ENCODE measurements at places on chromosomes 11 and 22.

DNA sequence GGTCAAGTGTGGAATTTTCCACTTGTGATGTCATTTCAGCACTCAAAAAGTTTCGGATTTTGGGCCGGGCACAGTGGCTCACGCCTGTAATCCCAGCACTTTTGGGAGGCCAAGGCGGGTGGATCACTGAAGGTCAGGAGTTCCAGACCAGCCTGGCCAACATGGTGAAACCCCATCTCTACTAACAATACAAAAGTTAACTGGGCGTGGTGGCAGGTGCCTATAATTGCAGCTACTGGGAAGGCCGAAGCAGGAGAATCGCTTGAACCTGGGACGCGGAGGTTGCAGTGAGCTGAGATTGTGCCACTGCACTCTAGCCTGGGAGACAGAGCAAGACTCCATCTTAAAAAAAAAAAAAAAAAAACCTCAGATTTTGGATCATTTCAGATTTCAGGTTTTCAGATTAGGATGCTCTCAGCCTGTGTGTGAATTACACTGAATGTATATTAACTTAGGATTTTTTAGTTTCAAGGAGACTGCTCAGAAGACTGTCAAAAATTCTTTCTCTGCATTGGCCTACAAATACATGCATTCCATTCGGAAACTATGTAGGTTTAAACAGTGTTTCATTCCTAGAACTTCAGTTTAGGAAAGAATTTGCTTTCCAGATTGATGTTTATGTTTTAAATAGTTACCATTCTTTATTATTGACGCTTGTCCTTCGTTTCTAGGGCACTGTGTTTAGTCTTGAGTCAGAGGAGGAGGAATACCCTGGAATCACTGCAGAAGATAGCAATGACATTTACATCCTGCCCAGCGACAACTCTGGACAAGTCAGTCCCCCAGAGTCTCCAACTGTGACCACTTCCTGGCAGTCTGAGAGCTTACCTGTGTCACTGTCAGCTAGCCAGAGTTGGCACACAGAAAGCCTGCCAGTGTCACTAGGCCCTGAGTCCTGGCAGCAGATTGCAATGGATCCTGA, 48.0 kb downstream of the BID start:
- DNase-seq, result peak; percentile 10

DNA sequence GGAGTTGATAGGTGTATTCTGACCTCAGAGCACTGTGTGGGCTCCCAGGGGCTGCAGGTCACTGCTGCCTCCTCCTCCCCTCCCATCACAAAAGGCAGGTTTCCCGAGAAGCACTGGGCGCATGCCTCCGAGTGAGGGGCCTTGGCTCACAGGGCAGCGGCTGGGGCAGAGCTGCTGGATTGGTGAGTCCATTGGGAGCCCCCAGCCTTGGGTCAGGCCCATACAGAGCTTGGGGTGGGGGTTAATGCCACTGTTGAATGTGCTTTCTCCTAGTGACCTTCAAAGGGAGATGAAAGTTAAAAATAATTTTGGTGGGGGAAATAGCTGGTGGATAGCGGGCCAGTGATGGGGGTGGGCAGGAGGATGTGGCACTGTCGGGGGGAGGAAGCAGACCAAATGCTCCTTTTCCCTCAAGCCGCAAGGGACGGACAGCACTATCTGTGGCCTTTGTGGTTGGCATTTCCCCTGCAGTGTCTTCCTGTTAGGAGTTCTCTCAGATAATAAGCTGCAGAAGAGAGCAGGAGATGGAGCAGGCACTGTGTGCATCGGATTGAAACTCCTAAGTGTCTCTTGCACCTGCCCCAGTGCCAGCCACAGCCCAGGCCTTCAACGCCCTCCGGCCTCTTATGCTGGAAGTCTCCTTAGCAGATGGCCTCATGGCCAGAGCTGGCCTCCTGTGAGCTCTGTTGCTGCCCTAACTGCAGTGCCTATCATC, 3.2 kb downstream of the TUBA8 start:
- DNase-seq, result no peak

DNA sequence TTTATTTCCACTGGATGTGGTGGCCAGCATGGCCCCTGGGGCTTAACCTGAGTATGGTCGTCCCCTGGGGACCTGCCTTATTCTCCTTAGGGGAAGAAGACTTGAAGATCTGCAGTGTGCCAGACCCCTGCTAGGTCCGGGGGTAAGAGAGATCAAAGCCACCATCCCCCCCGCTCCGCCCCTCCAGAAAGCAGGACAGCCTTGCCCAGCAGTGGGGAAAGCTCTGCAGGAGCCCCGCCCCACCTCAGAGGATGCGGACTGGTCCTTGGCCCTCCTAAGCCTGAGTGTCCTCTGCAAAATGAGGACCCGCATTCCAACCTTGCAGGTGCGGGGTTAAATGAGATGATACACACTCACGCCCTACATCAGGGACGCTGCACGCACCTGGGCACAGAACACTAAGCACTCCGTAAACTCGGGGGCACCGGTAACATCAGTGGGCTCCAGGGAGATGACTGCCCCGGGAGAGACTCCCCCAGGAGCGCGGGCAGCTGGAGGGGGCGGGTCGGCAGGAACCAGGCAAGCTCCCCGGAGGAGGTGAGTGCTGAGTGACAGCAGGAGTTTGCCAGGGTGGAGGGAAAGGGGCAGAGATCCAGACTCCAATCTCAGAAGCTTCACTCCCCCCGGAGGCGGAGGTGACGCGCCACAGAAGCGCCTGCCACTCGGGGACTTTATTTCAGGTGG, 564 bp upstream of the ANO1 start:
- DNase-seq, result no peak

DNA sequence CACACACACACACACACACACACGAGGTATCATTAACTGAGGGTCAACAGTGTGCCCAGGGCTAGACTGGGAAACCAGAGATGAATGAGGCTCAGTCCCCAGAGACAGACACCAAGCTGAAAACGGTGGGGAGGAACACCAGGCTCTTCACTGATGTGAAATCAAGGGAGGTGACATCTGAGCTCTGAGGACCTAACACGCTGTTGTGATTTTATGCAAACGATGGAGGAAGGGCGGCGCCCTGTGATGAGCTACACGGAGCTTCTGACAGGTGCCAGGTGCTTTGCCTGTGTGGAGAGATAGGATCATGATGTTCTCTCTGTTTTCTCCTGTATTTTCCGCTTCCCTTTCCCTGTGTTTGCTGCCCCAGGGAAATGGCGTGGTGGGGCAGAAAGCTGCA, 6.5 kb upstream of the CYB5R3 start:
- DNase-seq, result no peak

DNA sequence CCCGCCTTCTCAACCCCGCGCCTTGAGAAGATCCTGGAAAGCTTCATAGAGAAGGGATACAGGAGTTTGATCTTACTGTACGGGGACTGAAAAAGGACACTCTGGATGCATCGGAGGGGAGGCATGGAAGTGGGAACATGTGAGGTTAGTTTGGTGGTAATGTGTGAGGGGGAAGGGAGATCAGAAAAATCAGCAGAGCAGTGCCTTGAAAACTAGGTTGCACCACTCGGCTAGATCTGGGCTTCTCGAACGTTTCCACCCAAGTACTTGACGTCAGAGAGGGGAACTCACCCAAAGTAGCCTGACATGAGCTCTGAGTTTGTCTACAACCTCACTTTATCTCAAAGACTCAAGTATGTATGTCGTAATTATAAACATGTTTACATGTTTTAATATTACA, 14.5 kb downstream of the USP35 start:
- no peak for DNase-seq

GRCh38 chr11:17810041-17810440, 75.5 kb downstream of the KCNC1 start:
- DNase-seq, result no peak

DNA sequence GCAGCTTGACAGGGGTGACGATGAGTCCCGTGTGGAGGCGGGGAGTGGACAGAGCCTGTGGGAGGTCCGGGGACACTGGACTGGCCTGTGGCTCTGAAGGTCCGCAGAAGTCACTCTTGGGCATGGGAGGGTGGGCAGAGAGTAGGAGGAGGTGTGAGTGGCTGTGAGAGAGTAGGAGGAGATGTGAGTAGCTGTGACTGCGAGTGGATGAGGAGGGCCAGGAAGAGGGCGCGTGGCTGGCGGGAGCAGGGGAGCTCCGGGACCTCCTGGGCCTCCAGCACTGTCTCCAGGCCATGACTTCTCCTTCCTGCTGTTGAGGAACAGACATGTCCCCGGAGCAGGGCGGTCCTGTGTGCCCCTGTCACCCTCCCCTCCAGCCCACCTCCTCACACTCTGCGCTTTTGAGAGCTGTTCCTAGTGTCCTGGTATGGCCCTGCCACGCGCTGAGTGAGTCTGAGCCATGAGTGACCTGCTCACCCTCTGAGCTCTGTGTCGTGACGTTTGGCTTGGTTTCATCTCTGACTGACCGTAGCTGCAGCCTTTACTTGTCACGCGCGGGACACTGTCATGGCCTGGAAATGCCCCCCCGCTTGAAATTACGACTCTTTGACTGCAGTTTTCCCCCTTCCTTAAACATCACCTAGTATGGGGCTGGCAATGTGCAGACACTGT, 391.5 kb downstream of the TBC1D22A start:
- no peak for DNase-seq

DNA sequence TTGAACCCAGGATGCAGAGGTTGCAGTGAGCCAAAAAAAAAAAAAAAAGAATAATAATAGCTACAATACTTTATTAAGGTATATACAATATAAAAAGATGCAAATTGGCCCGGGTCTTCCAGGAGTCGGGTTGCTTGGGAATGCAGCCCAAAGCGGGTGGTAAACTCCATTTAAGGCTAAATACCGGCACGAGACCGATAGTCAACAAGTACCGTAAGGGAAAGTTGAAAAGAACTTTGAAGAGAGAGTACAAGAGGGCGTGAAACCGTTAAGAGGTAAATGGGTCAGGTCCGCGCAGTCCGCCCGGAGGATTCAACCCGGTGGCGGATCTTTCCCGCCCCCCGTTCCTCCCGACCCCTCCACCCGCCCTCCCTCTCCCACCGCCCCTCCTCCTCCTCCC, 143.3 kb downstream of the DLG2 start:
- DNase-seq, result no peak

DNA sequence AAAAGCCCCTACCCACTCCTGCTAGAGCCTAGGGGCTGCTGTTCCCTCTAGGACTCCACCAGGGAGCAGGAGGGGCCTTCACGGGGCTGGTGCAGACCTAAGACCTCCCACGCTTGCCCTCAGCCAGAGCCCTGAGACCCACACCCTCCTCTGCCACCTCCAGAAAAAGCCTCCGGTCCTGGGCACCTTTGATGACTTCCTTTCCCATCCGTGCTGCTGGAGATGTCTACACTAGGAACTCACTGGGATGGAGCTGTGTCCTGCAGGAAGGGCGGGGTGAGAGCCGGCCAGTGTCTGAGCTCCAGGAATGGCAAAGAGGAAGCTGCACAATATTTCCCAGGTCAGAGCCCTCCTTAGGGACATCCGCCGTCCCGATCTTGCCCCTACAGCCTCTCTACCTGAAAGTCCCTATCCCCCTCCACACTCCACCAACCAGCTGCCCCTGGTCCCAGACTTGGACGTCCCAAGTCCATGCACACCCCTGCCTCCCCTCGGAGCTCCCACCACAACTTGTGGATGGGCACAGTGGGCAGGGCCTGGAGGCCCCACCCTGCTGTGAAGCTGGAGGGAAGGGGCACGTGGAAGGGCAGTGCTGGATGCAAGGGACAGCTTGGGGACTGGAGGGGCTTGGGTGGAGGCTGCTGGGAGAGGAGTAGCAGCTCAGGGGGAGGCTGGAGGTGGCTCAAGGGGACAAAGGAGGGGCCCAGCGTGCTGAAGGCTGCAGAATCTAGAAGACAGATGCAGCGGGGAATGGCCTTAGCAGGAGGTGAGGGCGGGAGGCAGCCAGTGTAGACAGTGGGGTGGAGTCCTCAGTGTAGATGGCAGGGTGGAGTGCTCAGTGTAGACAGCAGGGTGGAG, 13.5 kb upstream of the LRP5 start:
- no peak for DNase-seq

DNA sequence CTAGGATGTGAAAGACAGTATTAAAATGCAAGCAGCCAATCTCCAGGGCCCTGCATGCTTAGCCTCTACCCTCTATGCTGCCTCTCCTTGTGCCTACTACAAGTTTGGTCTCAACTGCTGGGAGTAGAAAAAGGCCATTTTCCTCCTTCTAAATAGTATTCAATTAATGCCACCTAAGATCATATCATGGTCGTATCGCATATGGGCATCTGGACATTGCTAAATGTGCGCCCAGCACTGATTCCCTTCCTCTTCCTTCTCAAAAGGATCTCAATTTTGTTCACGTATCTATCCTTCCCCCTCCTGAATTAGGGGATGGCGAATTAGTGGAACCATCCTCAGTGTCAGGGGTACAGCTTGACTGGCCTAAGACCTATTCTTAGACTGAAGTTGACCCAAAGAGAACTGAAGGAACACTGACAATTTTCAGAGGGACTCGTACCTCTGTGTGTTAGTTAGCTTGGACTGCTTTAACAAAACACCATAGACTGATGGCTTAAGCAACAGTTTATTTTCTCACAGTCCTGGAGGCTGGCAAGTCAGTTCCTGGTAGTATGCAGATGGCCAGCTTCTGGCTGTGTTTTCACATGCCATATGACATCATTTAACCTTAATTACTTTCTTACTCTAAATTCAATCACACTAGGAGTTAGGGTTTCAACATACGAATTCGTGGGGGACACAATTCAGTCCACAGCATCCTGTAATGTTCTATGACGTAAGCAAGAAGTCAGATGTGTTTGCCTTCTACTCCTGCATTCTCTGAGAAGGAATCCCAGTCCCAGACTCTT, 8.5 kb upstream of the NUP50 start:
- peak; percentile 14 for DNase-seq

- DNase-seq, result no peak
These were observed 61.0 kb downstream of the FBXO7 start for GRCh38 chr22:32535531-32536190.

Data from H4 (cell line).